ENCODE measurements at places on chromosomes 4 and X.

DNA sequence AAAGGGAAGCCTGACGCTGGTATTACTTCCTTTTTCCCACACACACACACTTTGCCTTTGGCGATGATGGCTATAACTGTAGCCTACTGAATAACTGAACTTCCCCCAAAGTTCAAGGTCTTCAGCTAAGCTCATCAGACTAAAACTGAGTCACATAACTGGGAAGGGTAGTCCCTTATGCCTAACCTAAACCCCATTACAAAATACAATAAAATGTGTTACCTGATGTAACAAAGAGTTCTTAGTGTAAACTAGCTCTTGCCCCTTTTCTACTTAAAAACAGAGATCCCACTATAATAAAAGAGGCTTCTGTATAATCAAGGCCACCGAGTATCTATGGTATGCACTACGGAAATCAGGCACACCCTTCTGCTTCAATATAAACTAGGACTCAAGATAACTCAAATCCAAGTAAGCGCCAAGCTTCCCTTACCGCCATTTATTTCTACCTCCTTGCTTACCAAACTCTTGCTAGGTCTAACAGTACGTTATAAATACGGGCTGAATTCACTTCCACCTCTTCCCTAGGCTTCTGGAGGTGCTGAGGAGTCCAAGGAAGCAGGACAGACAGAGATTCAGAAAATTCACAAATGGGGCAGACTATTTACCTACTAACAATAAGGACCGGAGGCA is 2.4 kb downstream of the OTUD4 start:
- no peak for DNase-seq

DNA sequence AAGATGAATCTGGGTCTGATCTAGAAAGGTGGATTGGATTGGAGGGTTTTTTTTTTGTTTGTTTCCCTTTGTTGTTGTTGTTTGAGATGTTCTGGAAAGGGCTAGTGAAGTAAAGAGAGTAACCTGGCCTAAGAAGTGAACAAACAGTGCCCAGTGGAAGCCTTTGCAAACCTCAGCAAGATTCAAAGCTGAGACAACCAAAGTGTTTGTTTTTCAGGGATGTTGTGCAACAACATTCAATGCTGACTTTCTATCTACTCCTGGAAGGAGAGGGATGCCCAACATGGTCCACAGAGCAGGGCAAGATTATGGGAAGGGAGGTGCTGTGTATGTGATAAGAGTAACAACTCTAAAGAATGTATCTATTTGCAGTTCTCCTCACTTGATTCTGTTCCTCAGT is 11.3 kb downstream of the BEX1 start:
- no peak for DNase-seq

DNA sequence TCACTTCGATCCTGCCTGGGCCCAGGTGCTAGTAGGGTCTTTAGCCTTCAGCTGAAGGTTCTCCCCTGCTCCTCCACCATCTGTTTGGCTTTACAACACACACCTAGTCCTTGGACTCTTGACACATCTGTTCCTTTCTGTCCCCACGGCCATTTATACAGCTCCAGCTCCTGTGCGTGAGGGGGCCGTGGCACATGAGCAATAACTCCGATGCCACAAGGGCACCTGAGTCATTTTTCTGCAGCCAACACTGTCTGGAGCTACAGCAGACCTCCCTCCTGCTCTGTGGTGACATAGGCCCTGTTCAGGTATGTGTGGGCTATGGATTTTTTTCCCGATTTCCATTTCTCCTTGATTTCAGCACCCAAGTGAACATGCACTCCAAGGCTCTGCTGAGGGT is 44.7 kb upstream of the BCOR start:
- no peak for DNase-seq

GRCh38 chr4:63036159-63036866 is 1372.9 kb downstream of the TECRL start:
- DNase-seq = no peak

- no peak for DNase-seq
Observed at GRCh38 chr4:114146947-114147618, 167.6 kb upstream of the ARSJ start.

GRCh38 chr4:24774452-24774851 is 20.9 kb upstream of the SOD3 start:
- no peak for DNase-seq

- DNase-seq = no peak
Observed at GRCh38 chr4:110480031-110480549, 4.1 kb downstream of the ENPEP start.

- no peak for DNase-seq
Observed at GRCh38 chrX:5672099-5672498, 556.6 kb downstream of the NLGN4X start.

GRCh38 chr4:184310881-184311709 is 93.4 kb upstream of the ENPP6 start:
- no peak for DNase-seq

GRCh38 chrX:119971184-119971583 is 27.6 kb upstream of the NKAP start:
- no peak for DNase-seq

GRCh38 chr4:37958932-37959331 is 1.3 kb upstream of the PTTG2 start:
- DNase-seq = no peak

GRCh38 chr4:80876810-80877209 is 153.7 kb upstream of the BMP3 start:
- DNase-seq = no peak

GRCh38 chrX:154660541-154660940 is 7.2 kb upstream of the CTAG2 start:
- DNase-seq = no peak

DNA sequence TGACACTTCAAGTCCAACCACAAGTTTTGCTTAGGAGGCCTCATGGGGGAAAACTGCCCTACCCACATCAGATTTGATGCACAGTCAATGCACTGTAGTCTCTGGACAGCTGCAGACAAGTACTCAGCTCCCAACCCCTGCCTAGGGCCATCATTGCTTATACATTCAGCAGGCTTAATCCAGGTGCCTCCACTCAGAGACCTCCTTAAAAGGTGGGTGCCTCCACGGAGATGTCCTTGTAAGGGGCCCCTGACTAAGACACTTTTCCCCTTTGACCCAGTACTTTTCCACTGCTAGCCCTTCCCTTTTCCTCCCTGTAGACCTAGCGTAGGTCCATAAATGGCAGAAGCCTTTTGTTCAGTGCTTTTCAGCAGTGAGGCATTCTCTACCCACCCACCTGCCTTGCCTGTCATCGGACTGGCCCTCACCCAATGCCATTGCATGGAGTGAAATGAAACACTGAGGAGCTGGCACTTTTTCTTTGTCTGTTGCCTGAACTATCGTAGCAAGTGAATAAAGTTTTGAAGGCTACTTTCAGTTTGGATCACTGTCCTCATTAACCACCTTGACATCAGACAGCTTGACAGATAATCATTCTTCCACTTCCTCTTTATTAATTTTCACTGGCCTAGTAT is 23.8 kb upstream of the PLK4 start:
- DNase-seq = no peak

- DNase-seq = no peak
Observed at GRCh38 chrX:40004246-40004535, 93.6 kb downstream of the BCOR start.

- no peak for DNase-seq
Observed at GRCh38 chr4:142334931-142335330, 511.2 kb downstream of the INPP4B start.

DNA sequence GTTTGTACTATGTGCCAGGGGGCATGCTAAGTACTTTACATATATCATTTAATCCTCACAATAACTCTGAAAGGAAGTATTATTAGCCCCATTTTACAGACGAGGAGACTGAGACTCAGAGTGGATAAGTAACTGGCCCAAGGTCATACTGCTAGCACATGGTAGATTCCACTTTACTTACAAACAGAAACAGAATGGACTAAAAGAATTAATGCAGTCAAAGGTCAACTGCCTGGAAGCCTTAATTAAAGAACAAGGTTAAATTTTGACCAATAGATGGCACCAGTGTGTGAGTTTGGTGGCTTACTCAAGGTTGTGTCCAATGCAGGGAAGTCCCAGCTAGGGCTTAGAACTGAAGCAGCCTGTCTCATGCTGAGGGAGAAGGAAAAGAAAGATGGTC is 4.7 kb downstream of the RIPPLY1 start:
- no peak for DNase-seq

DNA sequence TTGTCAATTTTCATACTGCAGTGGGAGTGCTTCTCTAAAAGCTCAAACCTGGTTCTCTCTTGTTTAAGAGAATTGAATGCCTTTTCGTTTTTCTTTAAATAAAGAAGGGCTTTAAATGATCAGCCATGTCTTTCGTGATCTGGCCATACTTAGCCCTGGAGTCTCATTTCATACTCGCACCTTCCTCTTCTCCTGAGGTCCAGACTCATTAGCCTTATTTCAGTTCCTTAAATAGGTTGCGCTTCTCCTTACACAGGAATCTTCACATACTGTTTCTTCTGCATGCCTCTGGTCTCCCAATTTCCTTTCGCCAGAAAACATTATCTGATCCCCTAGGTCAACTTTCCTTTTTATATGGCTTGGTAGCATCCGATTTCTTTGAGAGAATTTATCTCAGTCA is 565.6 kb upstream of the TENM3 start:
- no peak for DNase-seq

- peak; percentile 29 for DNase-seq
Observed at GRCh38 chr4:146638786-146639505, at the start of gene POU4F2. POU4F2 (plus strand) TSS chr4:146638893; CDS start chr4:146639141, 248 bp downstream.

DNA sequence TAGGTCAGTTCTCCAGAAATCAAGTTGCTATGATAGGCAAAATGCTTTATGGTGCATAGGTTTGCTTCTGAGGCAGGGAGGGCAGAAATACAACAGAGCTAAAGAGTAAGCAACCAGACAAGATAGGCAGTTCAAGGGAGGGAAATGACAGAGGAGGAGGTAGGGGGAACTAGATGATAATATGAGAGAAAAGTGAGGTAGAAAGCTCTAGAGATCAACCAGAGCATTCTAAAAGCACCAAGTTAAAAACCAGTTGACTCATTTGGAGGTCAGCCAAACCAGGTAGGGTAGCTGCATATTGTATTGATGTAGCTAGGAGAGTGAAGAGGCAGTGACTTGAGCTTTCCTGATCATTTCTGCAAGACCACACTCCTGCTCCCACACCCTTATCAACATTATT is 49.0 kb upstream of the SLC16A2 start:
- no peak for DNase-seq

- no peak for DNase-seq
Observed at GRCh38 chr4:123299212-123299691, 97.3 kb upstream of the SPRY1 start.
